ENCODE measurements at places on chromosomes 3 and 15.

DNA sequence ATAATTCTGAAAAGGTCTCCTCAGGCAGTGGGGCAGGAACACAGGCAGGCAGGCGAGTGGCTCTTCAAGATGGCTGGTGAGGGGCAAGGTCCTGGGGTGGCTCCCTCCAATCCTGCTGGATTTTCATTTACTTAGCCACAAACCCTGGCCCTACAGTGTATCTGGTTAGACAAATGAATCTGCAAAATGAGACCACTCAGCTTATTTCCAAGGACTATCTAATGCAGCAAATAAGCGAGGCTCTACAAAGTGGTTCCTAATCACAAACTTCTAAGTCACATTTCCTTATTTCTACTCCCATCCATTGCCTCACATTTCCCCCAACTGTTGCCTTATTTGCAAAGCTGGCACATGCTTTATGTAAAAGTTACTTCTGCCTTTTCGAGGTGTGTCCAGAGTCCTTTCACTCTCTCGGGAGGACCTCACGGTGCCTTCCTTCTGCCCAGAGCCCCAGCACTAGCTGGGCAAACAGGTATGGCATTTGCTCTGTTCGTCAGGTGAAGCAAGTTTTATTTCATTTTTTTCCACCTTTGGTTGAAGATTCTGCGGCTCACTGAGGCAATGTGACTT is 40.5 kb downstream of the CCDC12 start:
- no peak for DNase-seq

GRCh38 chr3:111324645-111325044 is 217.4 kb upstream of the CD96 start:
- DNase-seq: no peak

- DNase-seq: no peak
Measured at GRCh38 chr3:72003936-72004335, 219.0 kb upstream of the PROK2 start.

- DNase-seq: no peak
Measured at GRCh38 chr15:39793923-39794322, 11.3 kb upstream of the FSIP1 start.

- DNase-seq: no peak
Measured at GRCh38 chr3:66922058-66922457, 76.0 kb upstream of the KBTBD8 start.

- DNase-seq: no peak
Measured at GRCh38 chr3:59084583-59084982, 34.8 kb upstream of the CFAP20DC start.

- DNase-seq: no peak
Measured at GRCh38 chr3:119582178-119582577, 2.9 kb downstream of the ADPRH start.

DNA sequence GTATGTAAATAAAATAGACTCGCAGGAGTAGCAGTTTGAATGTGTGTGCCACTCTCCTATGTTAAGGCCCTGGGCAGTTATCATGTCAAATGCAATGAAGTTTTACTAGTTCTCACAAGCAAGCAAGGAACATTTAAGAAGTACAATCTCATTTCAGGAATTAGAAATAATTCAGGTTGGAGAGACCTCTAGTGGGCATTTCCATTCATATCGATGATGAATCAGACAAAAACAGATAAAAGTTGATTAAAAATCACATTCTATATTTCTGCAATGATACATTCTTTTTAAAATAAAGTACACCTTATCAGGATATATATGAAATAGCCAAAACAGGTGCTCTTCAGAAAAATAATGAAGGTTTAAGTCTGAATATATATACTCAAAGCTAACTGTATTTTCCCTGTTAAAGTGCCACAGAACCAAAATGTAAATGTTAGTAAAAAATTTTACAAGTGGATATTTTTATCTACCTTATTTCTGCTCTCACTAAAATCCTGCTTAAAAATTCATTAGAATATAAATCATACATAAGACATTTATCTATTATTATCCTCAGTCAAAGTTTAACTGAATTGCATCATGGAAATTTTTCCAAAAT is 492.4 kb upstream of the FRG2C start:
- DNase-seq: no peak

GRCh38 chr3:162332344-162332743 is 835.7 kb downstream of the OTOL1 start:
- DNase-seq: no peak

- no peak for DNase-seq
Measured at GRCh38 chr15:74997141-74997540, 1.8 kb downstream of the SCAMP5 start.

DNA sequence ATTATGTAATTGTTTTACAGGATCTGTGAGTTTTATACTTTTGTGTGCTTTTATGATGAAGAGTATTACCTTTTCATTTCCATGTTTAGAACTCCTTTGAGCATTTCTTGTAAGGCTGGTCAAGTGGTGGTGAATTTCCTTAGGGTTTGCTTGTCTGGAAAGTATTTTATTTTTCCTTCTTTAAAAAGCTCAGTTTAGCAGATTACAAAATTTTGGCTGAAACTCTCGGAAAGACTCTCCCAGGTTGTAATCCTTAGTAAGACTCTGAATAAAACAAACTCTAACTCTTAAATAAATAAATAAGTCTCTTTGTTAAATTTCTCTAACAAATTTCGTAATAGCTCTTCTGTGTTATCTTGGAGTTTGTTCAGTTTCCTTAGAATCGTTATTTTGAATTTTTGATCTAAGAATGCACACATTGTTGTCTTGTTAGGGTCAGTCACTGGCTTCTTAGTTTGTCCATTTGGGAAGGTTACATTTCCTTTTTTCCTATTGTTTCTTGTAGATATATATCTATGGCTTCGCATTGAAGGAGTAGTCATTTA is 14.7 kb upstream of the ACOX2 start:
- DNase-seq: no peak

DNA sequence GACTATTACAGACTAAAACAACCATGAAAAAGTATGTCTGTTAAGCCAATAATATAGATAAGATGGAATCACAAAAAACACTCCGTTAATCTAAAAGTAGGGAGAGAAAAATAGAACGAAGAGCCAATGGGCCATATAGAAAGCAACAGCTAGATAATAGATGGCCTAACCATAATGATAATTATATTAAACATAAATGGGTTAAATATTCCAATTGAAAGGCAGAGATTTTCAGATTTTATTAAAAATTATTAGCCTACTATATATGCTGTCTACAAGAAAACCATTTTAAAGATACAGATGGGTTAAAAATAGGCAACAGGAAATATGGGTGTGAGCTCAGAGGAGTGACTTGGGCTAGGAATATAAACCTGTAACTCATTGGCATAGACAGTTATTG is 76.3 kb downstream of the ATP8B4 start:
- DNase-seq: no peak

DNA sequence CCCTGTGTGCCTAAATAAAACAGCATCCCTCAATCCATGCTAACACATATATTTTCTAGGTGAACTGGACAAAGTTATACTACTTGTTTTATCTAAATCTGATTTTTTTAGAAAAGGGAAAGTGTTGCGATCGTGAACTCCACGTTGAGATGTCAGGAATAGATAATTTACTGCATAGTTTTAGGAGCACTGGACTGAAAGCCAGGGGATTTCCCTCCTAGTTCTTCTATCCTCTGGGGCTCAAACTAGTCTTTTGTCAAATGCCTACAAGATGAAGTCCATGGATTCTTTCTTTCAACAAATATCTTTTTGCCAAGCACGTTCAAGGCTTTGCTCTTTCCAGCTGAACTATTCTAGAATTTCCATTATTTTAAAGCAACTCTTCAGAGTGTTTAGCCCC is 617 bp upstream of the HPS3 start:
- DNase-seq: no peak

DNA sequence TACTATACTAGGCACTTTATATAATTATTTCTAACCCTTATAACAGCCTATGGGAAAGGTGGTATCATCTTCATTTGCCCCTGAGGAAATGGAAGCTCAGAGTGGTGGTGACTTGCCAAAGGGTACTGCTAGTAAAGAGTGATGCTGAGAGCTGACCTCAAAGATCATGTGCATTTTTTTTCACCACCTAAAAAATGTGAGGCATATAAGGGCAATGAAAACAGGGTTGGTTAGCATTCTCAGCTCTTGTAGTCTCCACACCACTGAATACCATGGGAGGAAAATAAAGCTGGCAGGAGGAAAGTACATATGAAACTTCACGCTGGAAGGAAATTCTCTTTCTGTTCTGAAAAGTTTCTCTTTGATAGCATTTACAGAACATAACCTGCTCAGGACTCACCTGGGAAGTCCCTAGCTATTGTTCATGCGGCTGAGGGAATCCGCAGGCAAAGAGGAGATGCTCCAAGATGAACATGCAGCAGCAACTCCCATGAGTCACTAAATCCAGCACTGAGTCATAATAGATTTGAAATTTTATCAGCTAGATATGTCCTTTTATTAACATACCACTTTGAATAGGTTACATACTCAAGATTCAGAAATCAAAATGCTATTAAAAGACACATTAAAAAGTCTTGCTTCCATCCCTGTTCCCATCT is 17.3 kb downstream of the FAIM start:
- DNase-seq: no peak

GRCh38 chr15:82946155-82946701 is 6.3 kb downstream of the HOMER2 start:
- DNase-seq: no peak

- DNase-seq: no peak
Measured at GRCh38 chr15:63050731-63051155, 8.2 kb downstream of the TPM1 start.

DNA sequence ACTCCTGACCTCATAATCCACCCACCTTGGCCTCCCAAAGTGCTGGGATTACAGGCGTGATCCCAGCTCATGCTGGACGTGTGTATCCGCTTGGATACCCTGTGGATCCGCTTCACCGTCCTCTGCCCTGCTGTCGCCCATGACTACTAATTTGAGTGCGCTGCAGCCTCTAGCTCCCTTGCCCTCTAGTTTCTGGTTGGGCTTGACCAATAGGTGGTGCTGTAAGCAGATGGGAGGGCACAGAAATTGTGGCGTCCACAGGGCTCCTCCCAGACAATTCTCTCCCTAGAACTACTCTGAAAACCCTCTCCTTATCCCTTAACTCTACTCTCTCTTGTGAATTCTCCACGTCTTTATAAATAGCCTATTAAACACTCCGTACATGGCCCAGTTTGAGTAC is 36.2 kb downstream of the ZPLD1 start:
- DNase-seq: no peak

- DNase-seq: no peak
Measured at GRCh38 chr3:132703733-132704132, 18.5 kb downstream of the NPHP3 start.

DNA sequence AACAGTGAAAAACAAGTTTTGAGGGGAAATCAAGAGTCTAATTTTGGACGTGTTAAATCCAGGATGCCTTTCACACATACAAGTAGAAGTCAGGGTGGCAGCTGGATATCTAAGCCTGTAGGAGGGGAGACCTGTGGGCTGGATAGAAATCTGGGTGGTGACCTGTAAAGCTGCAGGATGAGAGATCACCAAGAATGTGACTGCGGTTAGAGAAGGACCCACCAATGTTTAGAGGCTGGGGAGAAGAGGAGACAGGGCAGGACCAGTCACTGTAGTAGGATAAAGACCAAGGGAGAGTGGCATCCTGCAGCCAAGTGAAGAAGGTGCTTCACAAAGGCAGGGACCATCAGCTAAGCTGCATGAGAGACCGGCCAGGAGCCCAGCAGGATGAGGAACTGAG is 36.2 kb downstream of the MRAS start:
- DNase-seq: no peak

DNA sequence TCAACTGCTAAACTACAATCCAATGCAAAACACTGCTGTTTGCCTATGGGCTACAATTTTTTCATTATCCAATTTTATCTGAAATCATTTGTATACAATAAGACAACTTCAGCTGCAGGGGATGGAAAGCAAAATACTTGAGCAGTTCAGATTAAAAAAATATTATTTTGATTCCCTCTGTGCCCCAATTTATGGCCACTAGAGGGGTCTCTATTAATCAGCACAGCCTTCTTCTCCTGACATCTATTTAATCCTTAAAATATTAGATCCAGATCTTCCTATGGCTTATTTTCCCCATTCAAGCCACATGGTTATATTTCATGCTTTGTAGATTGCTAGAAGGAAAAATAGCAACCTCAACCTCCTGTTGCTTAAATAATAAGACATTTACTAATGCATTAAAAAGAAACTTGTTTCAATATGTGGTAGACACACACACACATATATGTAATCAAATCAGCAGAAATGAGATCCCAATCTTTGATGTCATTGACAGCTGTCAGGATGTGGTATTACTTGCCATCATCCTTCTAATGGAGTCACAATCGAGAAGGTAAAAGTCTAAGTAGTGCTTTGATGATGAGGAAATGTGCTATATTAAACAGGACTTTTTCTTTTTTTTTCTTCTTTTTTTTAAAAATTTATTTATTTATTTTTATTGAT is 104.2 kb downstream of the P2RY1 start:
- DNase-seq: no peak

DNA sequence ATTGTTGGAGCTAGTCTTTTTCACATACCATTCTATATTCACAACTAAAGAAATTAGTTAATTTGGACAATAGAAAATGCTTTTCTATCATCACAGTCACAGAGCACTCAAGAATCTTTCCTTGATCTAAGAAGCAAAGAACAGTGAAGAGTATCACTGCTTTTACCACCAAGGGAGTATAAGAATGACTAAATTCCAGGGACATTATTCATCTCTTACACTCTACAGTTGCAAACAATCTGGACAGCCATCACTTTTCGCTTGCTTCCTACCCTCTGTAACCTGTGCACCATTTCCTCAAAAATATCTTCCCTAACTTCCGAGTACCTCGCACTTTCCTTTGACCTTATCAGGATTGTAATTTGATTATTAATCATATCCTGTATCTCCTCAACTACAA is 359.5 kb upstream of the TMCO5A start:
- no peak for DNase-seq

DNA sequence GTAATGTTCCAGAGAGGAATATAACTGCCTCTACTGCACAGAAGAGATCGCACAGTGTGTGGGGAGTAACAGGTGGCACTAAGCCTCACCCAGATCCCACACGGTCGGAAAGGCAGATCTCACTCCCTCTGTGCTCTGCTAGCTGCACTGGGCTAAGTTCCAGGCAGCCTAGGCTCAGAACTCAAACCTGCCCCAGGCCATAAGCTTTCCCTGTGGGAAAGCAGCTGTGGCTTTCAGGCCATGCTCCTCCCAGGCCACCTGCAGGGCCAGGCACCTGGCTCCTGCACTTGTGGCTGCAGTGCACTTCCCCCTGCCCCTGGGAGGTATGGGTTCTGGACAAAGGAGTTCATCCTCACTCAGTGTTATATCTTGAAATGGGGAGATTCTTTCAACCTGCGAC is 27.5 kb downstream of the PCCB start:
- no peak for DNase-seq

- no peak for DNase-seq
Measured at GRCh38 chr15:32687556-32687955, 30.2 kb upstream of the GREM1 start.

- no peak for DNase-seq
Measured at GRCh38 chr3:143784446-143784845, 63.8 kb downstream of the SLC9A9 start.

- DNase-seq: no peak
Measured at GRCh38 chr3:126550488-126551051, 8.2 kb downstream of the C3orf22 start.

DNA sequence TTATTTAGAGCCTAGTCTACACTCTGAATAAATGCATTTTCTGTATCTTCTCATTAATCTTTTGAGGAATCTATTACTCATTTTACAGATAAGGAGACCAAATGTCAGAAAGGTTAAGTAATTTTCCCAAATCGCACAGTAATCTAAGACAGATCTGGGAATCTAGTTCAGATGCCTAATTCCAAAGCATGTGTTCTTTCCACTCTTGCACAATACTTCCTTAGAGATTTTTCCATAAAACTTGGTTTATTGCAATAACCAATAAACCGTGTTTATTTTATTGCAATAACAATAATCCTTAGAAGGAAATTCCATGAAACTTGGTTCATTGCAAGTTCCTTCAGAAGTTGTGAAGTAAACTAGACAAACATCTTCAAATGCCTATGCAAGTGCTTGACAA is 17.4 kb upstream of the COL8A1 start:
- no peak for DNase-seq
